ENCODE measurements at places on chromosomes 7 and 10.

DNA sequence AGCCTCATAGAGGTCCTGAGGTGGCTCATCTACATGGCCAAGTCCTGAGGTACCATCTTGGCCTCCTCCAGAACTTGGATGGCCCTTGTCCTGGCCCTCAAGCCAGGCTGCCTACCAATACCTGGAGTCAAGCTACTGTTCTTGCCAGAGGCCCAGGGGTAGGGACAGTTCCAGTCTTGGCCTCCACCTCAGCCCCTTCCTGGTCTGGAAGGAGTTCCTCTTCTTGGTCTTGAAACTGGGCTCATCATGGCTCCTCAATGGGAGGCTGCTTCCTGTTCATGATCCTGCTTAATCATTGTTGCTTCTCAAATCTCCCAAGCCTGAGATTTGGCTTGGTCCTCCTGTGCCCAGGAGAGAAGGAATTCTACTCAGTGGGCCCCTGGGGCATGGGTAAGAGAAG lies 3.9 kb downstream of the HPS6 start:
- no peak for DNase-seq

- peak; percentile 86 for DNase-seq
Measured at GRCh38 chr7:17774248-17774647, 166.0 kb downstream of the SNX13 start.

DNA sequence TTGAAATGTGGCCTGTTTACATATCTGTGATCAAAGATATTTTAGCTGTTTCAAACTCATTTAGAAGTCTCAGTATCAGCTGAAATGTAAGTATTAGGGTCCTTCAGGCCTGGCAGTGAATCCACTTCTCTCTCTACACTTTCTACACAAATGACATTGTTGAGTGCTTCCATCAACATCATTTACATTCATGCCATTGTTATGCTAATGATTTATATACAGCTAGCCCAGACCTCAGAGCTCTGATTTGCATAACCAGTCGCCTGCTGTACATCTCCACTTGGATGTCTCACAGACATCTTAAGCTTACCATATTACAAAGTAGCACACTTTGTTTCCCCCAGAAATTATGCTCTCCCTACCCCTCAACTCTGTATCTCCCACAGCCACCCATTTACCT lies 71.6 kb downstream of the GSDME start:
- no peak for DNase-seq

GRCh38 chr10:17506390-17506789 lies 52.0 kb upstream of the ST8SIA6 start:
- DNase-seq = no peak

- DNase-seq = no peak
Measured at GRCh38 chr10:113301342-113301984, 251.4 kb upstream of the HABP2 start.

GRCh38 chr7:86904949-86905834 lies 154.3 kb downstream of the ELAPOR2 start:
- peak; percentile 19 for DNase-seq

DNA sequence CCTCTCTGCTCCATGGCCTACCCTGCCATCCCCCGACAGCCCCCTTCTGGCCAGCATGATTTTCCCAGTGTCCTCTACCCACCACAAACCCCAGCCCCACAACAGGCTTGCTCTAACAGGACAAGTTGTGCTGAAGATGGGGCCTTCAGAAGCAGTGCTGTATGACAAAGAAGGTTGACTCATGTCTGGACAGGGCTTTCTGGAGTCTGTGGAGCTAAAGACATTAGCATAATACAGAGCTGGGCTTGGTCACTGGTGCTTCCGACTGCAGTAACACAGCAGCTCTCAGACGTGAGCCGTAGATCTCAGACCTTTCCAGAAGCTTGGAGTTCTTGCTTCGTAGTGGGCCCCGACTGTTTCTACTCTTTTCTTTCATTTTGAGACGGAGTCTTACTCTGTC lies 100.5 kb downstream of the GTF2IRD1 start:
- no peak for DNase-seq

DNA sequence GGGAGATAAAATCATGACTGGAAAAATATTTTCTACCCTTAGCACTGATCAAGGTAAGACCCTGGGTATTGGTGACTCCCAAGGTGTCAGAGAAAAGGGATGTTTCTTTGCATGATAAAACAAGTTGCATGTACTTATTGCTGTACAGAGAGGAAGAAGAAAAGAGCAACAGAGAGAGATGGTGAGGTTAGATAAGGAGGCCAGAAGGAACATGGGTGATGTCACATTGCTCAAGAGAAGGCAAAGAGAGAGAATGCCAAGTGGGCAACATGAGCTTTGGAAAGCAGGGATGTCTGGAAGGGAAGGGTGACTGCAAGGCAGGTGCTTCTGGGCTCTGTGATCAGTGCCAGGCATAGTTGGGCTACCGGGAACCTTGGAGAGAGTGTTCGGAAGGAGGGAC lies 65.1 kb upstream of the ADARB2 start:
- no peak for DNase-seq

GRCh38 chr7:105838627-105839231 lies 37.7 kb downstream of the ATXN7L1 start:
- DNase-seq = peak; percentile 37

- DNase-seq = no peak
Measured at GRCh38 chr7:123929655-123930054, 4.6 kb downstream of the SPAM1 start.

GRCh38 chr7:41189866-41190265 lies 513.0 kb downstream of the INHBA start:
- DNase-seq = peak; percentile 78

- DNase-seq = no peak
Measured at GRCh38 chr10:99874341-99875085, 92.1 kb downstream of the ABCC2 start.

GRCh38 chr10:32190890-32191491 lies 134.8 kb upstream of the KIF5B start:
- DNase-seq = peak; percentile 31

DNA sequence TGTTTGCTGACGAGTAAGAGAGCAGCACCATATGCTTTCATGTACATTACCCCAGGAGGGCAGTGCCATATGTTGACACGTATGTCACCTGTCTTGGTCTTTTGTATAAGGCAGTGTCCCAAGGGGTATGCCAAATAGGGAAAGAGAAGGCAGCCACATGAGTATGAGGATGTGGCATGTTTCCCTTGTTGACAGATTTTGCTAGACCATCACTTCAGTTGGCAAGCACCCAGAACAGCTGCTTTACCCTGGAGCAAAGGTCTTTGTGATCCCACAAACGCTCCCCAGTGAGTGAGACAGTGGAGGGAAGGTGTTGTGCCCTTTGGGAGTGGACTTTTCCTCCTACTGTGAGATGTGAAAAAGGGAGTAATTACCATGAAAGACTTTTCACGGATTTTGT lies 350.1 kb downstream of the ETV1 start:
- DNase-seq = no peak

DNA sequence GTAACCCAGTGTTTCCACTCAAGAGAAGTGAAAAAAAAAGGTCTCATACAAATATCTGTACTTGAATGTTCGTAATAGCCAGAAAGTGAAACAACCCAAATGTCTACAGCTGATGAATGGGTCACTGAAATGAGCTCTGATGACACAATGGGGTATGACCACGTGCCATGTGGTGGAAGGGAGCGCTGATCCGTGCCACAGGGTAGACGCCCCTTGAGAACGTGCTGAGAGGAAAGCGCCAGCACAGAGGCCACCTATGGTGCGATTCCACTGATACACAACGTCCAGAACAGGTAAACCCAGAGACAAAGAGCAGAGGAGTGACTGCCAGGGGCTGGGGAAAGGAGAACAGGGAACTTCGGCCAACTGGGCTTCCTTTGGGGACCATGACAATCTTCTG lies 50.3 kb downstream of the MAD1L1 start:
- no peak for DNase-seq

DNA sequence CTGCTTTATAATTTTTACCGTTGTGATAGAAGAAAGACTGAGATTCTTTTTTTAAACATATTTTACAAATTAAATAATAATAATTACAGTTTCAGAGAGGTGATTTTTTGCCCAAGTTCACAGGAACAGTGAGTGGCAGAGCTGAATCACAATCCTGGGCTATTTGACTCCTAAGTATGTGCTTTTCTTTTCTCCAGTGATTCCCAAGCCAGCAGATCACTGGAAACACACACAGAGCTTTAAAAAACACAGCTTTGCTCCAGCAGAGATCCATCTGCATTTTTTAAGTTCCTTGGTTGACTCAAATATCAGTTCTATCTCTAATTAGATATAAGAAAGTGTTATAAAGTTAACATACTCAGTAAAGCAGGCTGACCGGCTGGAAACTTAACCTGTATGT lies 69.0 kb downstream of the AHR start:
- DNase-seq = no peak

- peak; percentile 66 for DNase-seq
Measured at GRCh38 chr7:116802746-116803152, 59.6 kb upstream of the CAPZA2 start.

DNA sequence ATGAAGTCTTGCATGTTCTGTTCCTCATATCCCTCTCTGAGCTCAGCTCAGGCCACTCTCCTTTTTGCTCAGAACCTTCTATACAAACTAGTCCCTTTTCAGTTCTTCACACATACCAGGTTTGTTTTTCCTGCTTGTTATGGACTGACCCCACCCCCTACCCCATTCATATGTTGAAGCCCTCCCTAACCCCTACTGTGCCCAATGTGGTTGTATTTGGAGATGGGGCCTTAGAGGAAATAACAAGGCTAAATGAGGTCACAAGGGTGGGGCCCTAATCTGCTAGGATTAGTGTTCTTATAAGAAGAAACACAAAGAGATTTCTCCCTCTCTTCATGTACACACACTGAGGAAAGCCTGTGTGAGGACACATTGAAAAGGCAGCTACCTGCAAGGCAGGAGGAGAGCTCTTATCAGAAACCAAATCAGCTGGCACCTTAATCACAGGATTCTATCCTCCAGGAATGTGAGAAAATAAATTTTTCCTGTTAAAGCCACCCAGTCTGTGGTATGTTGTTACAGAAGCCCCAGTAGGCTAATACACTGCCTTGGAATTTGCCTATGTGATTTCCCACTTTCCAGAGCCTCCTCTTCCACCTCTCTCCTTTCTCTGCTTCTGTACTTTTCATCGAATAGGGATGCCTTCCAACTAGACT lies 67.3 kb upstream of the DNAJB12 start:
- no peak for DNase-seq

DNA sequence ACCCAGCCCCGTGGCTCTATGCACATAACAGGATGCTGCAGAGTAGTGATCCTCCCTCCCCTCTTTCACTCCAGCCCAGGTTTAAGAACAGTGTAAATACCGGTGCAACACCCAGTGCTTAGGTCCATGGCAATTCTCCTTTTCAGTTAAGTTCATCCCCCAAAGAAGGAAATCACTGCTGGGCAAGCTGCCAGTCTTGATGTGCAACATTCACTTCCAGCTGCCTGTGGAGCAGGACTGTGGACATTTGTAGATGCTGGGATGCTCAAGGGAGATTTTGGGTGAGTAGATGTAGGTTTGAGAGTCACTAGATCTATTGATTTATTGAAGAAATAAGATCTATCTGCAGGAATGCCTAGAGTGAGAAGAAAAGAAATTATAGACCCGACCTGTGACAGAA lies 294.3 kb upstream of the KIAA1217 start:
- DNase-seq = no peak

DNA sequence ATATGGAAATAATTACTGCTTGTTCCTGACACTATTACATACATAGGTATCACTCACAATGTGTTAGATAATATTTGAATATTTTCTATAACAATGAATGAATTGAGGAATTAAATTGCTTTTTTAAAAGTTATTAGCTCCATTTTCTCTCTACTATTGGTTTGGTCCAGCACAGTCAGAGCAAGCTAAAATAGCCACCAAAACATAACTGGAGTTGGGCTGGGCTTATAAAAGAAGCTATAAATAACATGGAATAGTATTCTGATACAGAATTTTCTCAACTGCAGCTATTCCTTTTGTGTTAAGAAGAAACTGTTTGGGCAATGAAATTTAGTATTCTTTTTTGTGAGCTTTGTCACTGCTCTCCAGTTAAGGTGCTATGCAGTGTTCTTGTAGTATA lies 142.6 kb upstream of the LRRN3 start:
- no peak for DNase-seq

DNA sequence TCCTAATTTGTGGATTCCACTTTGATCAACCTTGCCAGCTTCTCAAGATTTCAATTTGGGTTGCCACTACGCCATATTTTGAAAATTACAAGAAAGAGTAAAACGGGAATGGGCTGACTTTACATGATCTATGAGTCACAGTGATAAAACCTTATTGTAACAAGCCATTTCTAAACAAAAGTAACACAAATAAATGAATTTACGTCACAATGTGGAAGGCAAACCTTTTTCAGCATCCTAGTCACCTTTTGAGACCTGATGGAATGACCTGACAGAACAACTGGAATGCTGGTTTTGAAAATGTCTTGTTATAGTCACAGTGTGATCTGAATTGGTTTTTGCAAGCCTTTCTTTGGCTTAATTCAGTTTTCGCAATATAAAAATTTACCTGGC lies 85.9 kb downstream of the CDK6 start:
- no peak for DNase-seq

GRCh38 chr10:133544506-133544905 lies 17.3 kb downstream of the CYP2E1 start:
- no peak for DNase-seq

DNA sequence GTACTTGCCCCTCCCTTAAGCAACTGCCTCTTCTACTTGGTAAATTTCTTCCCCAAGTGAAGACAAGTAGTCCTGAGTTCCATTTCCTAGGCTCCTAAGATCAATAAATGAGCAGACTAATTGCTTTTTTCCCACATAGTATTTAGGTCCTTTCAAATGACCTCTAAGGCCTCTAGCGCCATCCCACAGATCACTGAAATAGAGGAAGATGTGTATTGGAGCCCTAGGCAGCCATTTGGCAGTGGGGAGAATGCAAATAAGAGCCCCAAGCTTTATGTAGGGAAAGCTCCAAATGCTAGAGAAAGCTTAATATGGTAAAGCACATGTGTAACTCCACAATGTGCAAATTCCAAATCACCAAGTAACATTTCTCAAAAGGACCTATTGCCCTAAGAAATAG lies 316.5 kb upstream of the PHF14 start:
- DNase-seq = no peak

GRCh38 chr10:52353960-52354394 lies 39.9 kb downstream of the DKK1 start:
- DNase-seq = peak; percentile 29

DNA sequence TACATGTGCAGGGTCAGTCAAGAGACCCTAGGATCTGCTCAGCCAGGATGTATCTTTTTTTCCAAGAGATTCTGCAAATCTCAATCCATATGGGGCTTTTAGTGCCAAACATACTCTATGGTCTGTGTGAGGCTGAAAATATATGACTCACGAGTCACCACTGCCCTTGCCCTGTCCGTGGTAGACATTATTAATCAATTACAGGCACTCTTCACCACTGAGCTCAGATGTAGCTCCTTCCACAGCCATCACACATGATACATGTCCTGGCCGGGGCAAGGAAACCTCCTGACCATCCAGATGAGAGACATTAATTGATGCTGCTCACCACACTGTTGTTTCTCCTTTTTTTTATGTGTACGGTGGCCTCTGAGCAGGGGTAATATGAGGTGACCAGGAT lies 90.2 kb upstream of the RET start:
- DNase-seq = no peak

GRCh38 chr10:29127731-29128130 lies 161.1 kb upstream of the LYZL1 start:
- DNase-seq = no peak
